NK-92 treated with Interleukin-12 subunit alpha and Interleukin-12 subunit beta, amount 100 ng/mL, for 24 hours (cell line): ENCODE measurements at places on chromosomes 7 and 10.

DNA sequence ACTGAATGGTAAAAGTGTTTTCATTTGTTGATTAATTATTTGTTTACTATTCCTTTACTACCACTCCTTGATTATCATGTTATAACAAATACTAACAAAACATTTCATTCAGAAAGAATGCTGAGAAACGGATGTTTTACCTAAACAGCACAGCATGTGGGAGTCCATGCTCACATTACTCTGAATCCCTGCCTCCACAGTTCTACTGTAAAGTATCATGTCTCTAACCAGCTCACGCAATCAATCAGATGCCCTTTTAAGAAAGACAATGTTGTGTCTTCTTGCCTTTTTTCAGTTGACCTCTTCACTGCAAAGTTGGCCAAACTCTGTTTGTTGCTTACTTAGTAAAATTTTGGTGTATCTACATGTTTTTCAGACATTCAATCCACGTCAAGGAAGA is 232.5 kb upstream of the MDFIC start:
- no peak for DNase-seq

DNA sequence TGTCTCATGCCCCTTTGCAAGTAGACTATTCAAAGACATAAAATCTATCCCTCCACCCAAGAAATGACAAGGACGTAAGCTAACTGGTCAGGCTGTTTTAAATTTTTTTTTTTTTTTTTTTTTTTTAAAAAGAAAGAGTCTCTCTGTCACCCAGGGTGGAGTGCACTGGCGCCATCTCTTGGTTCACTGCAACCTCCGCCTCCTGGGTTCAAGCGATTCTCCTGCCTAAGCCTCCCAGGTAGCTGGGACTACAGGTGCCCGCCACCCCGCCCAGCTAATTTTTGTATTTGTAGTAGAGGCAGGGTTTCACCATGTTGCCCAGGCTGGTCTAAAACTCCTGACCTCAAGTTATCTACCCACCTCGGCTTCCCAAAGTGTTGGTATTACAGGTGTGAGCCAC is 11.2 kb downstream of the TRA2A start:
- no peak for DNase-seq

DNA sequence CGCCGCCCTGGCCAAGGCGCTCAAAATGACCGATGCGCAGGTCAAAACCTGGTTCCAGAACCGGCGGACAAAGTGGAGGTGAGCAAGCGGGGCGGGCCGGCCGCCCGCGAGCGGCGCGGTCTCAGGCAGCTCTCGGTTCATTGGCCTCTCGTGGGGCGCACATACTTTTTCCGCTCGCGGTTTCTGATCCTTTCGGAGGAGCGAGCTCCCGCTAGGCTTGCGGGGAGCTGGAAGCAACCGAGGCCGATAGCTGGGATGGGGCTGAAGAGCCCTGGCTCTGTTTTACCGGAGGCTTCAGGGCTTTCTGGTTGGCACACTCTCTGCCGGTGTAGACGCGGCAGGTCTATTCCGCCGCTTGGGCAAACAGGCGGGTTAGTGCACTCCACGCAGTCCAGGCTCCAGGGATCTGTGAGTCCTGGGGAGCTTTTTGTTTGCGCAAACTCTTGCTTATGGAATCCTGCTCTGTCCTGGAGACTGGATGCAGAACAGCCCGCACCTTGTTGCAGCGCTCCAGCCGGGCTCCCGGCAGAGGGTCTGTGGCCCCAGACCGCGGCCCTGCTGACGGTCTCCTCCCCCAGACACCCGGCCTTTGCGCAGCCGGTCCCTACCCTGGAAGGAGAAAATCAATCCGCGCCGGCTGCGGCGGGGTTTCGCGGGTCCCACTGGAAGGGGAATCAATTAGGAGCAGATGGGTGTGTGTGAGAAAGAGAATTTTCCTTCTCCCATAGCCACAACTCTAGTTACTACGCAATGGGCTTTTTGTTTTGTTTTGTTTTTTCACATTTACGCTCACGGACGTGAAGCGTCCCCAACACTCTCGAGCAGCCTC is 3.4 kb downstream of the TLX1 start:
- no peak for DNase-seq

DNA sequence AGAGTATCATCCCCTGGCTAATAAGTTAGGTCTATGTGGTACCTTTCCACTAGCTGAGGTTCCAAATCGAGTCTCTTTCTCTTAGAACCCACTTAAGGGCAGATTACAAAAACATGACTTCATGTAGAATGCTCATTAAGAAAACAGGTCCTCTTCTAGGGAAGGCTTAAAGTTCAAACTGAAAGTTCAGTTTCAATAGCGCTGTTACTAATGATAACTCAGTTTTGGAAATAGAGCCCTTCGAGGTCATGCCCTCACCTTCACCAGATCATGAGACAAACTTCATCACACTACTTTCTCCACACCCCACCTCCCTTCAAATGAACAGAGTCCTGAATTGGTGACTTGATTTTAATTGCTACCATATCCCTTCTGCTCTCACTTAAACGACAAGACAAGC is 26.2 kb downstream of the HGF start:
- DNase-seq: no peak

- no peak for DNase-seq
Observed at GRCh38 chr10:484925-485661, 204.4 kb downstream of the DIP2C start.

DNA sequence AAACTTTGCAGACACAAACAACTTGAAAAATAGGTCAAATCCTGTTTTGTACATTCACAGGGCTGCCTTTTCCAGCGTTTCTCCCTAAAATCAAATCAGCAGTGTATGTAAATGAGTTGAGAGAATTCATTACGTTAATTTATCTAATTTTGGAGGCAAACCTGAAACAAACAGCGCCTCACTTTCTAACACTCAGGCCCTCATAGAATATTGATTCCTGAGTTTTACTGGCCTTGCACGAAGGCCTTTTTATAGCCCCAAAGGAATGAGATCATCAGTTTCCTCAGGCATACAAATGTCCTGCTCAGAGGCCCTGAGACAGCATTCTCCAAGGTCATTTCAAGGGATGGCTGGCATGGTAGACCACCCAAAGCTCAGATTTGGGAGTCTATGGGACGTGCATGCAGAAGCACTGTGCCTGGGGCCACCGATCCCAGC is 131.7 kb upstream of the CHST15 start:
- no peak for DNase-seq

DNA sequence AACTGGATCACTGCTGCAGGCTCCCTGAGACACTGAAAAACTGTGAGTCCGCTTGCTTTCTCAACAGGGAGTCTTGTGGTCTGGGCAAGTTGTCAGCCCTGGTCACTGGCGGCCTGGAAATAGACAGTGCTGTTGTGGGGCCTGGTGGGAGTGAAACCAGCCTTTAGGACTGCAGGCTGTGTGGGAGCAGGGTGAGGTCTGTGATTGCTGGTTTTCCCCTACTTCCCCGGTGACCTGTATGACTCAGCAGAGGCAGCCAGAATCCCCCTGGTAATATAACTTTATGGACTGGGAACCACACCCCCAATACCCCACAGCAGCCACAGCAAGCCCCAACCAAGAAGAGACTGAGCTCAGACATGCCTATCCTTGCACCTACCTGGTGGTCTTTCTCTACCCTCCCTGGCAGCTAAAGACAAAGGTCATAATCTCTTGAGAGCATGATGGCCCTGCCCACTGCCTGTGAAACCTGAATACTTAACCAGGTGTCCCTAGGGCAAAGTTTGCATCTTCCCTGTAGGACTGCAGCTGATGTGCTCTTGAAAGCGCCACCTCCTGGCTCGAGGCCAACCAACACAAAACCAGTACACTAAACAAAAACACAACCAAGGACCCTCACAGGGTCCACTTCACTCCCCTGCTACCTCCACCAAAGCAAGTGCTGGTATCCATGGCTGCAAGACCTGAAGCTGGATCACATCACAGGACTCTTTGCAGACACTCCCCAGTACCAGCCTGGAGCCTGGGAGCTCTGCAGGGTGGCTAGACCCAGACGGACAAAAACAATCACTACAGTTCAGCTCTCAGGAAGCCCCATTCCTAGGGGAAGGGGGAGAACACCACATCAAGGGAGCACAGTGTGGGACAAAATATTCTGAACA is 7.2 kb upstream of the ADAM22 start:
- no peak for DNase-seq

GRCh38 chr7:127766831-127767459 is 115.0 kb downstream of the SND1 start:
- no peak for DNase-seq

DNA sequence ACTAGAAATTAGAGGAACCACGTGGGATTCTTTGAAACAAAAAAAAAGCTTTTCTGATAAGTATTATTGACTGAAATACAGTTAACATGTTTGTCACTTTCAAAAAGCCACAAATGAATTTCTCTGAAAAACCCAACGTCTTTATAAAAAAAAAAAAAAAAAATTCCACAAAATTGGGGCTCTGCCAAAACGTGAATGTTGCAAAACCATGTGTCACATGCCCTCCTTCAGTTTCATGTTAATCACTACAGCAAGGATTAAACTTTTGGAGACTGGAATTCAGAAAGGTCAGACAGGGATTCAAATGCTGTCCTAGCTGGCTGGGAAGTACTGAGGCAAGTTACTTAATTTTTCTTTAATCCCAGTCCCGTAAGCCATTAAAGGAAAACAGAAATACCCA is 278.0 kb upstream of the KLF14 start:
- DNase-seq: no peak

- no peak for DNase-seq
Observed at GRCh38 chr10:19041171-19041570, 7.4 kb upstream of the MALRD1 start.

DNA sequence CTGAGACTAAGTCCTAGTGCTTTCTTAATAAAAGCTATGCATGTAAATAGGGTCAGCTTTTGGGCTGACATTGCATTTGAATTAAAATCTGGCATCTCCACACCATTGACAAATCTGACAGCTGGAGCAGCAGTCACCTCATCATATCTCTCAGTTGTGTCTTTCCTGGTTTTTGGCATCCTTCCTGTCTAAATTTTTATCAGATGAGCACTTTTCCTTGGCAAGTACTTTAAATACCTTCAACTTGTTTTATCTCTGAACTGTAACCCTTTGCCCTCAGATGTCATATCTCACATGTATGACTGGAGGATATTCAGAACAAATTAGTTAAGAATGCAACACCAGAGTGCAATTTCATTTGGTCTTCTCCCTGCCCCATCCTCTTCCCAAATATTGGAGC is 1066.2 kb downstream of the LRMDA start:
- no peak for DNase-seq

GRCh38 chr7:332020-332517 is 42.1 kb downstream of the FOXL3 start:
- DNase-seq: no peak

- no peak for DNase-seq
Observed at GRCh38 chr7:56097700-56098099, 4.9 kb upstream of the PHKG1 start.

DNA sequence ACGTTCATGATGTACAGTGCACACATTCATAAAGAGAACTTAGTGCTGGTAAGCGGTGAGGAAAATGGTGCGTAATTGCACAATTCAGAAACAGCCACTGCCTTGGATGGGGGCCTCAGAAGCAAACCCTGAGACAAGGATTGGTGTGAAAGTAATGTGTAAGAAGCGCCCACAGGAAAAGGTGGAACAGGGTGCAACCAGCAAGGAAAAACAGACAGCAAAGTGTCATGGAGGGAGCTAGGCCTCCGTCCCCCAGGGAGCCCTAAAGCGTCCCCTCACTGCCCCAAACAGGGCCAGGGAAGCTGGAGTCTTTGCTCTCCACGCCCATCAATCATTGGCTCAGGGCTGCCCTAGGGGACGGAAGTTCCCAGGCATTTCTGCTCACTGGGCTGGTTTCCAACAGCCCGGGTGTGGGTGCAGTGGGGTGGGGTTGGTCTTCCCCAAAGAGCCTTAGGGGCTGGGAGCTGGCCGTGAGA is 9.6 kb upstream of the C10orf105 start:
- no peak for DNase-seq

GRCh38 chr10:69567920-69568319 is 5.3 kb downstream of the NEUROG3 start:
- no peak for DNase-seq

DNA sequence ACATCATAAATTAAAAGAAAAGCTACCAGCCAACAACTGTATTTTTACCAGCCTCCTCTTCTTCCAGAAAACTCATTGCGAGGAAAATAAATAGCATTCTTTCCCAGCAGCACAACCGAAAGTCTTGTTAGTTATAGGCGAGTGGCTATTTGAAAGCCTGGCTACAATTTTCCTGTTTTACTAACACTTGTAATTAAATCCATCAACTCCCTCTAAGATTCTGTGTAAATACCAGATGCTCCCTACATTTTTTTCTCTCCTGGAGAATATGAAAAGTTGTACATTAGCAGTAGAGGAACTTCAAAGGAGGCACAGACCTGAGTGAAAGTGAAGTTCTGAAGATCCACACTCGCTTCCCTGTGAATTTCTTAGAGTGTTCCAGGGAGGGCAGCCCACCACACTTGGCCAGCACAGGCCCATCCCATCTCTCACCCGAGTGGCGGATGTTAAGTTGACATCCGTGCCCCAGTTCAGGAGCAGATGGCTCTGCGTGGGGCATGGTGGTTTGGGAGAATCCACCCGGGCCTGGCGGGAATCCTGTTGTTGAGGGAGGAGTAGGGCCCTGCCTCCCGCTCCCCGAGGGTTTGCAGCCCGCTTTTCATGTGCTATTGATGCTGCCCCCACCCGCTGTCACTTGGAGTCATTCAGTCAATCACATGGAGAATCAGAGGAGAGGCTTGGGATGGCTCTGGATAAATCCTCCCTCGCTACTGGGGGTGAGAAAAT is 451.0 kb upstream of the GALNT17 start:
- DNase-seq: no peak

- DNase-seq: no peak
Observed at GRCh38 chr10:101617102-101617823, 29.1 kb downstream of the DPCD start.

- DNase-seq: no peak
Observed at GRCh38 chr10:110758898-110759297, 112.8 kb upstream of the PDCD4 start.

DNA sequence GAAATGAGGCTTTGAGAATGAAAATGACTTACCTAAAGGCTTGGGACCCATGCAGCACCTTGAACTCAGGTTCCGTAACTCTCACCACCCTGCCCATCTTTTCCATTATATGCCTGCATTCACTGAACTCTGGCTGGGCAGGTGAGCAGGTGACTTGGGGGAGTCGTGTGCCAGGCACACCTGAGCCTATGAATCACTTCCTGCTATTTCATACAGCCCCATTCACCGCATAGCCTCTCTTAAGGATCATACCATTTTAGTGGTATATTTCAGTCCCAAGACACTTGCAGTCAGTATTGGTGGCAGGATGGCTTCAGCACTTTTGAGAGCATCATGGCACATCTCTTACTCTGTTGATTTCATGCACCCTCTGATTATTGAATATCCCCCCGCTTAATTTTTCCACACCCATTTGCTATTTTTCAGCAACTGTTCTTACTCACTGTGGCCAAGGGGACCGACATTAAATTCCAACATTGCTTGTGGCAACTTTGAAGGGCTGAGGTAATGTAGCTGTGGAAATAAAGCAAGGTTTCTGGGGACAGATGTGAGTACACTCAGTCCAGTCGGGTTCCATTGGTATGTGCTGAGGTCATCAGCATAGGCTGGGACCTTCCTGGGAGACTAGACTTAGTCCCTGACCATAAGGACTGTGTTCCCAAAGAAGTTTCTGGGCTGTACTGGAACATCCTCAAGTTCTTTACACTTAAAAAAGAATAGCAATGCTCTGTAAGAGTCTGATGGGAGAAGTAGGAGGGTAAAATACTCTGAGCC is 39.8 kb upstream of the ZNF438 start:
- DNase-seq: no peak

GRCh38 chr7:82050792-82051191 is 280.9 kb upstream of the HGF start:
- no peak for DNase-seq

GRCh38 chr7:41002741-41003610 is 699.9 kb downstream of the INHBA start:
- DNase-seq: no peak

- no peak for DNase-seq
Observed at GRCh38 chr7:116128139-116128538, 82.2 kb upstream of the TES start.
